Cerebellar nuclear complex (tissue), 1 donor: ENCODE measurements at places on chromosomes 1 and 21.

- no peak for DNase-seq
Observed at GRCh38 chr1:231855361-231855760, 228.8 kb downstream of the DISC1 start.

GRCh38 chr1:4068076-4068475, 168.0 kb upstream of the C1orf174 start:
- no peak for DNase-seq

GRCh38 chr1:175935566-175936115, 192.2 kb upstream of the TNR start:
- DNase-seq: no peak

- no peak for DNase-seq
Observed at GRCh38 chr1:216216305-216216704, 206.9 kb downstream of the USH2A start.

DNA sequence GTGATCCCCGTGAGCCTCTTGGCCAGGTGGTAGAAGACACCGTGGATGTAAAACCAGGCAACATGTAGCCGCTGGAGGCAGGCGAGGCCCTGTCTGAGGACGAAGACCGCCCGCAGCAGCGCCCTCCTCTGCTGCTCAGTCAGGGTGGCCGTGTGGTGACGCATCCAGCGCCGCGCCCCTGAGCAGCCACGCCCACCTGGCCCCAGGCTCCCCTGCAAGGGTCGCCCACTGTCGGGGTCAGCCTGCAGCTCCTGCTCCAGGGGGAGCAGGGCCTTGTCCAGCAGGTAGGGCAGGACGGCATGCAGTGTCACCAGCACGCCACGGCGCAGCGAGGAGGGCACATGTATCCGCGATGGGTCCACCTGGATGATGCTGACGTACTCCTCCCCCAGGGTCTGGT, 3.9 kb downstream of the PEX10 start:
- no peak for DNase-seq

DNA sequence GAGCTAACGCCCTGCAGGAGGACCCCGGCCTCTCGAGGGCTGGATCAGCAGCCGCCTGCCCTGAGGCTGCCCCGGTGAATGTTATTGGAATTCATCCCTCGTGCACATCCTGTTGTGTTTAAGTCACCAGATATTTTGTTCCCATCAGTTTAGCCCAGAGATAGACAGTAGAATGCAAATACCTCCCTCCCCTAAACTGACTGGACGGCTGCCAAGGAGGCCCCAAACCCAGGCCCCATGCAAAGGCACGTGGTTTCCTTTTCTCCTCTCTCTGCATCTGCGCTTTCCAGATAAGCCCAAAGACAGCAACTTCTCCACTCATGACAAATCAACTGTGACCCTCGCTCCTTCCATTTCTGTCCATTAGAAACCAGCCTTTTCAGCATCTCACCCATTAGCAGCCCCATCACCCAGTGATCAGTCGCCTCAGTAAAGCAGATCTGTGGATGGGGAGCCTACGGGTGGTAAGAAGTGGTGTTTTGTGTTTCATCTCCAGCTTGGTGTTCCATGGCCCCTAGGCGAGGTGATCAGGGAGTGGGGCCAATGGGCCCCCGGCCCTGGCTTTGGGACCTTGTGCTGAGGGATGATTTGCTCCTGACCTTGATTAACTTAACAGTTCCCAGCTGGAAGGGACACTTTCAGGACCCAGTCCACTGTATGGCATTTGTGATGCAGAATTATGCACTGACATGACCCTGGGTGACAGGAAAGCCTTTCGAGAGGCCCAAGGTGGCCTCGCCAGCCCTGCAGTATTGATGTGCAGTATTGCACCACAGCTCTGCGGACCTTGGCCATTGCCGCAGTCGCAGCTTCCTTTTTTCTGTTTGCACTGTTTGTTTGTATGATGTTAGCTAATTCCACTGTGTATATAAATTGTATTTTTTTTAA, 5.2 kb downstream of the NPPA start:
- DNase-seq: no peak

GRCh38 chr1:95951371-95952102, 717.5 kb downstream of the RWDD3 start:
- no peak for DNase-seq

DNA sequence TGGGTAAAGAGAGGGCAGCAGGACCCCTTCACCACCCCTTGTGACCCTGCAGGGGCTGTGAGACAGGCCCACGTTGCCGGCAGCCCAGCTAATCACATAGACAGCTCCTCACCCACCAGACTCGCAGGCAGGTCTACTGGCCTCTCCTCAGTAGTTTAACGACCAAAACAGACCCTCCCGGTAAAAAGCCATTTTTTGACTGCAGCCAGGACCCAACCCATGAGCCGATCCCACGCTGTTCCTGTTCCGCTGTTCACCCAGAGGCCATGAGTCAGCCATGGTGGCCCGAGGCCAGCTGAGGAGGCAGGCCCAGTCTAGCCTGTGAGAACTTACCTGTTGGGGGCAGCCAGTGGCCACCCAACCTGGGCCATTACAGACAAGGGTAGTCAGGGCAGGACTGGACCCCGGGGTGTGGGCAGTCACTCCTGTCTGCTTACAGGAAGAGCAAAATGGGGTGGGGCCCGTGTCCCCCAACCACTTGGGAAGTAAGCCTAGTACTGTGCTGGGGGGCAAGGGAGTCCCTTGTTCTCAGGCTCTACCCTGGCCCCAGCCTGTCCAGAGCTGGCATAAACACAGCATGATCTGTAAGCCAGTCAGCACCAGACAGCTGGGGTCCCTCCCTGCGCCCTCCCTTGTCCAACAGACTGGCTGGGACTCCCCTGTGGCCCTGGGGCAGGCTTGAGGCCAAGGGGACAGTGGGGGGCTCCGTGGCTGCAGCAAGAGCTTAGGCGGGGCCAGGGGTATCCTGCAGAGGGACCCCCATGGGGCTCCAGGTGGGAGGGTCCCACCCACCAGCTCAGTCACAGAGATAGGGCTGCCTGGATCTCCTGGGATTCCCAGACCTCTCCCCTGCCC, 61.9 kb downstream of the WNT9A start:
- no peak for DNase-seq

- no peak for DNase-seq
Observed at GRCh38 chr1:56526571-56527174, 52.7 kb downstream of the PLPP3 start.

DNA sequence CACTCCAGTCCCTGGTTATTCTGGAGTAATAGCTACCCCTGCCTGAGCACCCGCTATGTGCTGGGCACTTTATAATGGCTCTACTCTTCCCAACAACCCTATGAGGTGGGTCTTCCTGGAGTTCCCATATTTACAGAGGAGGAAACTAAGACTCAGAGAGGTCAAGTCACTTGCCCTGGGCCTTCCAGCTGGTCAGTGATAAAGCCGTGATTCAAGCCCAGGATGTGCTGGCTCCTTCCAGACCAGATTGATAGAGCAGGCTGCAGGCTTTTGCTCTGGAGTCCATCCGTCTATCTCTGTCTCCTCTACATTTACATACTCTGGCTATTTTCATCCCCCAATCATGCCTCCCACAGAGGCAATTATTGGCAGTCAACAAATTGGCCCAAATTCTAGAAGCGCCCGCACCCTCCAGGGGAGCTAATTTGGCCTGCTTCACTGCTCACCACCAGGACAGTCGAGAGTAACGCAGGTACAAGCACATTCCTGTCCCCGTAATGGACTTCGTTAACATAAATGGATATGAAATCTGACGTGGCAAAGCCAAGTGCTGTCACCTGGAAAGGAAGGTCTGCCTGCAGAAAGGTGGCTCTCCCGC, 39.8 kb upstream of the SELENON start:
- DNase-seq: no peak

GRCh38 chr1:30037251-30038118, 685.9 kb downstream of the MATN1 start:
- DNase-seq: no peak

GRCh38 chr21:21864321-21864840, 866.2 kb downstream of the NCAM2 start:
- no peak for DNase-seq

- no peak for DNase-seq
Observed at GRCh38 chr21:15687208-15687607, 42.6 kb upstream of the USP25 start.

DNA sequence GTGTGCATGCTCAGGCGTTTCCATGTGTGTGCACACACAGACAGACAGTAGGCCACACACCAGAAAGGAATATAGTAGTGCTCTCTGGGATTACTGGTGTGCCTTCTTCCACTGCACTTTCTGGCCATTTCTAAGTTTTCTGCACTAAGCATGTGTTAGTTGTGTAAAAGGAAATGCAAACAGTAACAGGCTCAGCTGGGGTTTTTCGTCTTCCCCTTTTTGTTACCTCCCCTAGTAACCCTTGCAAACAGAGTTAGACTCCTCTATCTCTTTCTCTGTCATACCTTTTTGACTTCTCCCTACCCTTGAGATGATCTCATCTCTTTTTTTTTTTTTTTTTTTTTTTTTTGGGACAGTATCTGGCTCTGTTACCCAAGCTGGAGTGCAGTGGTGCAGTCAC, 196.3 kb downstream of the SDCCAG8 start:
- no peak for DNase-seq

DNA sequence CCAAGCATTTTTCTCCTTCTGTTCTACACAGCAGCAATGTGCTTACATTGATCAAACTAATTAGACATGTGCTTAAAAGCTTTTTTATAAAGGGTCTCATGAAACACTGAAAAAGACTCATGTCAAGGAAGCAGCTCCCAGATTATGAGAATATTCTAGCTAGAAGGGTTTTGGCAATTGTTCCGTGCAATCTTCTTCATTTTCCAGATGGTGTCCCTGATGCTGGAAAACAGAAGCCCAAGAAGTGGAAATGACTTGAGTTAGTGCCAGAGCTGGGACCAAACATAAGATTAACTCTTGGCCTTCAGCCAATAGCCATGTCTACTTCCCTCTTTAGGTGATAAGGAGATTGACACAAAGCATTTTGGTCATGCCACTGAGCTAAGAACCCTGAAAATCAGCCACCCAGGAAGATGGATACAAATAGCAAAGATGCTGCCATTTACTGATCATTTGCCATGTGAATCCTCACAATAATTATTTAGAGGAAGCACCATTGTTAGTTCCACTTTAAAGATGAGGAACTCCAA, 110.8 kb downstream of the MATN1 start:
- no peak for DNase-seq

GRCh38 chr1:167463875-167464575, 54.3 kb downstream of the CD247 start:
- no peak for DNase-seq

DNA sequence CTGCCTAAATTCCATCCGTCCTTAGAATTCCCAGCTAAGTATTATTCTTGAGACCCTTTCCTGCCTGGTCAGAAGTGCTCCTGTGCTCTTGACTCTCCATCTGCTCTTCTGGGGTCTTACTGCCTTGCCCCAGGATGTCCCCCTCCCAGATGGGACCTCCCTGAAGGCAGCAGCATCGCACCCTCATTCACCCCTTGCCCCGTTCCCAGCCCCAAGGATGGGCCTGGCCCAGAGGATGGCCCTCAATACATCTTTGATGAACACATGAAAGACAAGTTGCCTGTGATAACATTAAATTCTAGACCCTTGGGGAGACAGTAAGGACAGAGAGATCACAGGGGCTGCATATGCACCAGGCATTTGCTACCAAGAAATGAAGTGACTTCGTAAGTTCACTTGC, 167.2 kb downstream of the TRABD2B start:
- no peak for DNase-seq

GRCh38 chr1:155022136-155022926, 11.2 kb downstream of the DCST2 start:
- no peak for DNase-seq

DNA sequence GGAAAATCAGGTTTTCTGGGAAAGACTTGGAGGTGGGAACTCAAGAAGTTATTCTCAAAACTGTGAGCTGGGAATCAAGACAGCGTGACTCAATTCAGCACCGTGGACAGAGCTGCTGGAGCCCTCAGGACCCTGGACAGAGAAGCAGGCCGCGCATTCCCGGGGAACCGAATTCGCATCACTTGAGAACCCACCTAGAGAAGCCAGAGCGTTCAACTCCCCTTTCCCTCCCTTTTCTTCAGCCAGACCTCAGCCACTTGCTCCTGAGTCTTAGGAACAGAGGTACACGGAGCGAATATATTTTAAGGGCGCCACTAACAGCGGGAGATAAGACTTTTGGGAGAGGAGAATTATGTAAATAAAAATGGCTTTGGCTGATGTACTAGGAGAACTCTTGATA, 2.0 kb upstream of the LIN28A start:
- DNase-seq: no peak

DNA sequence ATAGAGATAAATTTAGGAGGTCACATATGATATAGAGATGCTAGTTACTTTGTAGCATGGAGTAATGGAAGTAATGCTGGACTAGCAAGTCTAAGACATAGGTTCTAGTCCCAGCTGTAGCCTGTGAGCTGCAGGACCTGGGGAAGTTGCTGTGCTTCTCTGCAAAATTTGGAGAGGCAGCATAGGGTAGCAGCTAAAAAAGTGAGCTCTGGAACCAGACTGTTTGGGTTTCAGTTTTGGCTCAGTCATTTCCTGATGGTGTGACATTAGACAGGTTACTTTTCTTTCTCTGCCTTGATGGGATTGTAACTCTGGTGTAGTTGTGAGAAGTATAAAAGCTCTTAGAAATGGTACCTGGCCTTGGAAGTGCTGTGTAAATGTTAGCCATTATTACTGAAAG, 3.3 kb downstream of the METTL13 start:
- no peak for DNase-seq

- DNase-seq: no peak
Observed at GRCh38 chr1:221743416-221744208, 1.7 kb upstream of the DUSP10 start.

- no peak for DNase-seq
Observed at GRCh38 chr1:10515976-10516750, 41.4 kb downstream of the PEX14 start.

DNA sequence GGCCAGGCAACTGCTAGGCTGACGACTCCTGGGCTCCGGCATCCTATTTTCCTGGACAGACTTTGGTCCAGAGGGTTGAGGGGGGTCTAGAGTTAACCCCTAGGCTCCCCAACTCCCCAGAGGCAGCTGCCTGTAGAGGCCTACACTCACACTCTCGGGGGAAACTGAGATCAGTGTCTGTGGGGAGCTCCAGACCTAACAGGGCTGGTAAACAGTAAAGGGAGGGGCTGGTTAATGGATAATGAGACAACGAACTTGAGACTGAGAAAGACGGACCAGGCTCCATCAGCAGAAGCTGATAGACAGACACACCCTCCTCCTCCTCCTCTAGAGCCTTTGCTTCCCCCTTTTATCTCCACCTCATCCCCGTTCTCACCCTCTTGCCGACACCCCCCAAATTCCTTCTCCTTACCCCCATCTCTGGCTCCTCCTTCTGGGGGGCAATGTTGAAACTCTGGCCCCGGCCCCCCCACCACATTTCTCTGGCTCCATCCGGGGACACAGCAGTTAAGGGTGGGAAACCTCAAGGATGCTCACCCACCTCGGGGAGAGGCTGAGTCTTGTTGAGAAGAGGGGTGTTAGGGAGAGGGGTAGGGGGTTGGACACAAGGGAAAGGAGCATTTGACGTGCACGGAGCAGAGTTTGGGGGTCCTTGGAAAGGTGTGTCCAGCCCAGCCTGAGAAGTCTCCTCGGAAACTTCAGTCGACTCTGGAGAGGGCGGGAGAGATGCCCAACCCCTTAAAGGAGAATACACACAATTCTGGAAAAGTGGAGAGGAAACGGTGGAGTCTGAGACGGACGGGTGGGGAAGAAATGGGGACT, at the start of gene MTMR11:
Gene MTMR11 (minus strand): TSS at position 710 of the 822 bp plus-strand sequence. CDS start 232 bp downstream, at position 478.
- DNase-seq: no peak
